ENCODE measurements at places on chromosomes 12 and 14. TPM values are rescaled to one million over a fixed set of nuclear protein-coding genes. Genes with fewer than 3 reads are reported as not detected.

VRTN gene
- not detected for total RNA-seq

GRCh38 chr12:52162981-52163380 lies 28.8 kb downstream of the KRT80 start:
- no peak for DNase-seq

SSPN gene
- total RNA-seq = 11.9 TPM

NFATC4 gene
- 11.5 TPM for total RNA-seq

GRCh38 chr14:68604361-68604730 lies 188.5 kb downstream of the ZFP36L1 start:
- no peak for DNase-seq

C12orf54 gene
- total RNA-seq = not detected

CACNB3 gene
- total RNA-seq = 21.4 TPM

DNA sequence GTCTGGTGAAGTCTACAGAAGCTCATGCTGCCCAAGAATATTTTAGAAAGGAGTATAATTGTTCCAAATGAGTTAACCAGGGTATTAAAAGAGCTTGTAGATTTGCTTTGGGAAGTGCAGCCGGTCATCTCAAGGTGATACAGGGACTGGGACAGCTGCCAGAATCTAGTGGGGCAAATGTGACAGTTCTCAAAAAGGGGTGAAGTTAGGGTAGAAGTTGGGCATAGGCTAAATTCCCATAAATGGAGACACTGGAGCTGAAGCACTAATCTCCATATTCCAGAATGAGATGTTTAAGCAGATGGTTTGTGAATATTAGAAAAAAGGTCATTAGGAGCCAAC lies 94.7 kb downstream of the ANO6 start:
- no peak for DNase-seq

LALBA gene
- not detected for total RNA-seq

GRCh38 chr12:67993143-67993542 lies 3.9 kb downstream of the IFNG-AS1 start:
- DNase-seq = no peak

VDR gene
- total RNA-seq = 19.6 TPM

- no peak for DNase-seq
Measured at GRCh38 chr12:38201461-38202276, 114.9 kb upstream of the ALG10B start.

TSHR gene
- not detected for total RNA-seq

DNA sequence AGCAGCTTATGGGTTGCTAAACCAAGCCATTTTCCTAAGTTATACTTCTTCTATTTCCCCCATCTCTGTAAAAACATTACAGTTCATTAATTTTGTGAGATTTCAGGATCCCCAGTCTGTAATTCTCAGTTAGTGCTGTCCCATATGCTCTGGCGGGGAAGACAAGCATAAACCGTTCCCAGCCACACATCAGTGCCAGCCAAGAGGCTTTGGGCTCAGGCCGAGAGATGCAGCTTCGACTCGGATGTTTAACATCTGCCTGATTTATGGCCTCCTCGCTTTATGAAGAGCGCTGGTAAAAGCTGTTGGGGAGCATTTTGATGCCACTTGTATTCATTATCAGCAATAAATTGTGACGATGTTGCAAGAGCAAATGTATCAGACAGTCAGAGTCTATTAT lies 349.1 kb upstream of the CCDC196 start:
- no peak for DNase-seq

DNA sequence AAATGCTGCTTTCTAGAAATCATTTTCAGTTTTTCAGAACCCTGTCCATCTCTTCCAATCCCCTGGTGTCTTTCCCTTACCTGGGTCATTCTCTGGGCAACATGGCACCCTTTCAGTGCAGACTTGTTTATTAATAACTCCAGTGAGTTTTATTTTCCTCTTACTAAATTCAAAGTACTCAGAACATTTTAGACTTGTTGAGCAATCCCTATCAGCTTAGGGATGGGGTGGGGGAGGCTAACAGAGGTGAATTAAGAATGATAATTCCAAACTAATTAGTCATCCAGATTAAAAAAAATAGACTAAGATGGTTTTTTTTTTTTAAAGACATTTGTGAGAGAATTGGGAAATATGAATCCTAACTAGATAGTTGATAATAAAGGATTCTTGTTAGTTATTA lies 10.7 kb downstream of the GPRC5A start:
- DNase-seq = peak; percentile 57

GRCh38 chr14:32400480-32400879 lies 71.4 kb downstream of the AKAP6 start:
- peak; percentile 61 for DNase-seq

MSRB3 gene
- total RNA-seq = 4.5 TPM

GRCh38 chr14:74829251-74829650 lies 46.7 kb downstream of the PROX2 start:
- DNase-seq = no peak

DNA sequence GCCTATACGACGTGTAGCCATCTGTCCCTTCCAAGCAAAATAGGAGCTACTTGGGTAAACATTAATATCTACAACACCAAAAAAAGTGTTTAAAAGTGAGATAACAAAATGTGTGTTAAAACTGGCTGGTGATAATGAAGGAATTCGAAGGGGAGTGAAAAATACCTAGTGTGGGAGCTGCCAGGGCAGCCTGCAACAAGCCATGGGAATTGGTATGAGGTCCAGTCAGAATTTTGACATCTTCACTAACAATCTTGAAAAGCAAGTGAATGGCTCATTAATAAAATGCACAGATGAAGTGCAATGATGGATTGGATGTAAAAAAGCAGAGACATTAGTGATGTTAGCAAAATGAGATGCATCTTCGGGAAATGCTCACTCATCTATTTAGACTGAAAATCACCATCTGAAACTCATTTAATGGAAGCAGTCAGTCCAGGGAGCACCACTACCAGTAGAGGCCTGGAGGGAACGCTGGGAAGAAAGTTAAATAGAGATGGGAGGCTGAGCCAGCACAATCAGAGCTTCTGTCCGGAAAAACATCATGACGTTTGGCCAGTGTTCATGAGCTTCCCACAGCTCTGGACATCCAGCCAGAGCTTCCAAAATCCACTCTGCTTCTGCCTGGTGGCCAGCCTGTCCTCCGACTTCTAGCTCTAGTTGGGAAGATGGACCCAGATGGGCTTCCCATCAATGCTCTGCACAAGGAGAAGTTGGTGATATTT lies 405.0 kb upstream of the TMTC1 start:
- DNase-seq = no peak

- peak; percentile 80 for DNase-seq
Measured at GRCh38 chr12:95205685-95206084, 11.6 kb downstream of the FGD6 start.

SHMT2 gene
- total RNA-seq = 263 TPM

DNA sequence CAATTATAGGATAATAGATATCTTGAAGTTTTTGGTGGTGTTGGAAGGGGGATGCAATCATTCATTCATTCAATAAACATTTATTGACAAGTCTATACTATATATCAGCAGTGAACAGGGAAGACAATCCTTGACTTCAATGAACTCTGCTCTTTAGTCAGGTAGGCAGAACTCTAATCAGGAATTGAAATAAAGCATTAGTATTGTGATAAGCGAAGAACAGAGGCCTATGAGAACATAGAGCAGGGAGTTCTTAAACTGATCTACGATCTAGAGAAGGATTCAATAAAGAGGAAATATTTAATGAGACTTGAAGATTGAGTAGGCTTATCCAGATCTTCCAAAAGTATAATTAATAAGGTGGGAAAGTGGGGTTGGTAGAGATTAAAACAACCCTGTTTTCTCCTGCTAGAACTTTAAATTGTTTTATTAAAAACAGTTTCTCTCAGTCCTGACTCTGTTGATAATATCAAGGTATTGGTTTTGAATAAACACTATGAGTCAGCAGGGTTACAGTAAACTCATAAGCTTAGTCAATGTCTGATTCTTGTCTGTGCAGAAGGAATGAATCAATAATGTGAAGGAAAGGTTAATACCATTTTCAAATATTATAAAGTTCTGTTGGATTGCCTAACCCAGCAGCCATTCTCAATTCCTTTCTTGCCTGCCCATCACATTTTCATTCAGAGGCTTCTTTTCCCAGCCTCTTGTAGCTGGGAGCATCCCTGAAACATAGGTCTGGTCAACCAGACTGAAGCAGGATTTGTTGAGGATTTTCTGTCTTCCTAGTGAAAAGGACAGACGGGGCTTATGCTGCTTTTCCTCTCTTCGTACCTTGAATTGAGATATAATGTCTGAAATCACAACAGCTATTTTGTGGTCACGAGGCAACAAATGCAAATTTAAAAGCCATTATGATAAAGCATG lies 38.9 kb upstream of the KTN1 start:
- peak; percentile 92 for DNase-seq

GRCh38 chr12:19261773-19262172 lies 132.2 kb downstream of the PLEKHA5 start:
- DNase-seq = no peak

BIN2 gene
- not detected for total RNA-seq

PITPNM2 gene
- total RNA-seq = 5.6 TPM

HOTAIR gene
- 3.5 TPM for total RNA-seq

- DNase-seq = no peak
Measured at GRCh38 chr14:68811171-68811570, 18.3 kb upstream of the ZFP36L1 start.

DNA sequence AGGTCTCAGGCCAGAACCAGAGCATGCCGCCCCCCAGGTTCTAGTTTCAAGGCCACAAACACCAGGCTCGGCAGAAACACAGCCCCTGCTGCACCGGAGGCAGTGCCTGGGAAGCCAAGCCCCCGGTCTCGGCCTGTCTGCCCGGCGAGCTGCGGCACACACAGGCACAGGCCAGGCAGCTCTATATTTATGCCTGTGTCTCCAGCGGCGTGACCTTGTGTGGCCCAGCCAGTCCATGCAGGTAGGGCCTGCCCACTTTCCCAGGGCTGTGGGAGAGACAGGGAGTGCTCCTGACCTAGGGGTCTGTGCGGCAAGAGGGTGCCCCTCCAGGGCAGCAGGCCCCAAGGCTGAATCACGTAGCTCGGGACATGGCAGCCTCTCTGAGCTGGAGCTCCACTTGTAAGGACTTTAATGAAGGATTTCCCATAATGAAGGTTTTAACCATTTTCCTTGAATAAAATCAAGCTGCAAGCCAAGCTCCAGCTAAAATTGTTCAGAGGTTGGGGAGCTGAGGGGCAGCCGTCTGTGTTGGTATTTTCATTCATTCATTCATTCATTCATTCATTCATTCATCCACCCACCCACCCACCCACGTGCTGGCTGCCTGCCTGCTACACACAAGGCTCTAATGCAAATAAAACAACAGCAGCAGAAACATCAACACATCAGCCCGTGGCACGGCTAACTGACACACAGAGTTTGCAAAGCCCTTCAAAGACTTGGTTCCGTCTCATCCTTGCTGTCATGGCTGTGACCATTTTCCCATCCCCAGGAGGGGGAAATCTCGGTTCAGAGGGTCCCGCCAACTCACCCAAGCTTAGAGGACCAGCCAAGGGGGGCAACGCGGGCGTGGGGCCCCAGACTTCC lies 92.0 kb downstream of the RFLNA start:
- DNase-seq = peak; percentile 44

CHGA gene
- total RNA-seq = not detected

DNA sequence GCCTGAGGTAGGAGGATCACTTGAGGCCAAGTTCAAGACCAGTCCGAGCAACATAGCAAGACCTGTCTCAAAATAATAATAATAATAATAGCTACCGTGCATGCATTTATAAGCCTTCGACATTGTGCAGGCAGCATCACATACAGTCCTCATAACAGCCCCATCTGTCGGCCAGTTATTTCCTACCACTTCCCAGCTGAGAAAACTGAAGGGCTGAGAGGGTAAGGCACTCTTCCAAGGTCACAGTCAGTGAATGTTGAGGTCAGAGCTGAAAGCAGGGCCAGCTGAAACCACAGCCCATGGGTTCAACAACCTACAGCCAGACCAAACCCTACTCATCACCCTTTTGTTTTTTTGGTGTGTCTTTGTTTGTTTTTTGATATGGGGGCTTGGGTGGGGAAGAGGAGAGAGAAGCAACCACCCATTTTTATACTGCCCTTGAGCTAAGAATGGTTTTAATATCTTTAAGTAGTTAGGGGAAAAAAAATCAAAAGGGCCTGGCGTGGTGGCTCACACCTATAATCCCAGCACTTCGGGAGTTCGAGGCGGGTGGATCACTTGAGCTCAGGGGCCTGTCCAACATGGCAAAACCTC lies 16.8 kb upstream of the ITPK1 start:
- peak; percentile 43 for DNase-seq

- no peak for DNase-seq
Measured at GRCh38 chr12:92897844-92898243, 31.3 kb downstream of the EEA1 start.

DNA sequence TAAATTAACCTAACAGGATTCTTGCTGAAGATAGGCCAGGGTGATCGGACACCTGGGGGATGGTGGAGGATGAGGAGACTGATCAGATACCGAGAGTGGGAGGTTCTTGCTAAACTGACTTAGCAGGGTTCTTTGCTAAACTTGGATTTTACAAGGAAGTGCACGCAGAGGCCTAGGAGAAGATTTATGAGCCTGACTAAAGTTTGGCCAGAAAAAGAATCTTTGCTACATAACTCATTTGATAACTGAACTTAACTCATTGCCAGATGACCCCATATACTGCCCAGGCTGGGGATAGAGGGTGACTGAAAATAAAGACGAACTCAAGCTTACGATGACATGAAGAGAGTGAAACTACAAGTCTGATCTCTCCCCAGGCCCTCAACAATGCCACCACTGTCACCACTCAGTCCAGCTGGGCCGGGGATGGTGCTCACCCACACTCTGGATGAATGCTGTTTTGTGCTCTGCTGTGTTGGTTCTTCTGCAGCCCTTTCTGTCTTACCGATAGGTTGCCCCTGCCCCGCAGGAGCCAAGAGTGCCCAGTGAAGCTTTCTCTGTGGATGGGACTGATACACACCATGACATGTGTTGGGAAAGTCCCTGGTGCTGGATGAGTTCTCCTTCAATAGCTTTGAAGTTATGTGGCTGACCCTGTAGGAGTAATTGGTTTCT lies 29.0 kb downstream of the PPFIBP1 start:
- no peak for DNase-seq

DNA sequence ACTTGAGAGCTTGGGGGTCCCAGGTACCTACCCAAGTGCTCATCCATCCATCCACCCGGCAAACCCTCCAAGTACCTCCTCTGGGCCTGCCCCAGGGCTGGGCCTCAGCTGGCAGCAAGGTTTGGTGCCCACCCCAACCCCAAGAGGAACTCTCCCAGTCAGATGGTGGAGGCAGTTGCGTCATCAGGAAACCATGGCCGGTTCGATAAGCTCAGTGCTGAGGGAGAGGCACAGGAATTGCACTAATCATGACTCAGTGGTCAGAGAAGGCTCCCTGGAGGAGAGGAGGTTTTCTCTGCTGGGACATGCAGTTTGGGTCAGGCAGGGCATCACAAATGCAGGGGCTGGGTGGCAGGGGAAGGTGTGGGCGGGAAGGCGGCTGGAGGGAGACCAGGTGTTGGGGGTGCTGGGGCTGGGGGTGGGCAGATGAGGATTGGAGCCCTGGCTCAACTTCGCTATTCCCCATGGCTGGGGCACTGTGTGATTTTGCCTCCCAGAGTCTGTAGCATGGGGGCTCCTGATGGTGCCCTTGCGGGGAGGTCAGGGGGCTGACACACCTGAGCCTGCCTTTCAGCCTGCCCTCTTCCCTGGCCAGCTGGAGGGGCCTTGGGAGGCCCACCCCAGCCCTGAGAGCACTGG lies 32.2 kb downstream of the SH2B3 start:
- DNase-seq = peak; percentile 43

All from PC-3 (cell line).